T47D (cell line): ENCODE measurements at places on chromosomes 7 and 10.

GRCh38 chr10:20343036-20343435 is 526.8 kb downstream of the PLXDC2 start:
- no peak for DNase-seq

GRCh38 chr10:68954904-68955303 is 1.1 kb upstream of the DDX21 start:
- no peak for DNase-seq

DNA sequence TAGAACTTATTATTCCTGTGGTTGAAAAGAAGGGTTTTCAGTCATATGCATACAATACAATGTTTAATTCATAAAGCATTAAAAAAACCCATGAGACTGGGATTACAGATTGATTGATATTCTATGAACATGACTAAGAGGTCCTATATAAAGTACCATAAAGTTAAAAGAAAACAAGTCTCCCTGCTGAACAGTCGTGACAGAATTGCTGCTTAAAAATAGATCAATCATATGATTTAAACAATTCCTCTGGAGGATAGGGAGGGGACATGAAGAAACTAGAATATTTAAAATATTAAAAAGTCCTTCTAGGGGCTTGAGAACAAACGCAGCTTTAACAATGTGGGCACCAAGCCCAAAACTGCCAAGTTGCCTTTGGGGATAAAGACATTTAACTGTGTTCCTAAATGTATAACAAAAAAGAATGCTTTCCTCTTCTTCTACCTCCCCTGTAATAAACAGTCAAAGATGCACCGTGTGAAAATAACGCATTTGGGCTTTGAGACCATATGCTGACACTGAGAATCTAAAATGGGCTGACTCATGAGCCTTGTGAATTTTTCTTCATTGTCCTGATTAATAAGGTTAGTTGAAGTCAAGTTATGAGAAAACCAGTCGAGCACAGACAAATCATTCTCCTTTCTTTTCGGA is 25.8 kb downstream of the TWIST1 start:
- DNase-seq, result no peak

- no peak for DNase-seq
These were observed 80.4 kb upstream of the PDE1C start for GRCh38 chr7:32150589-32150988.

DNA sequence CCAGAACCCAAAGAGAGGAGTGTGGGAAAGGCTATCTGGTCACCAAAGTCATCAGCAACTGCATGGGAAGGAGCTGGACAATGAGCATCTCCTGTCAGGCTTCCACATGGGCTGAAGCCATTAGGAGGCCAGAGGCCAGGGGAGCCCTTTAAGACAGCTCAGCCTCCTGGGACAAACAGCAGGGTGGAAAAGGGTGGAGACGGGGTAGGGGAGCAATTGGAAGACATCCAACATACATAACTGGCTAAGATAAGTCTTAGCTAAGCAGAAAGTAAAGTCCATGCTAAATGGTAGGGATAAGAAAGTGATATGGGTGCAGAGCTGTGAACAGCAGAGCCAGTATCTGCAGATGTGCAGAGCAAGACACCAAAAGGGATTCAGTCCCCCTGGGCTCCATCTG is 1.5 kb upstream of the OAT start:
- DNase-seq, result no peak

GRCh38 chr7:22429386-22429785 is 70.6 kb downstream of the STEAP1B start:
- DNase-seq, result no peak

DNA sequence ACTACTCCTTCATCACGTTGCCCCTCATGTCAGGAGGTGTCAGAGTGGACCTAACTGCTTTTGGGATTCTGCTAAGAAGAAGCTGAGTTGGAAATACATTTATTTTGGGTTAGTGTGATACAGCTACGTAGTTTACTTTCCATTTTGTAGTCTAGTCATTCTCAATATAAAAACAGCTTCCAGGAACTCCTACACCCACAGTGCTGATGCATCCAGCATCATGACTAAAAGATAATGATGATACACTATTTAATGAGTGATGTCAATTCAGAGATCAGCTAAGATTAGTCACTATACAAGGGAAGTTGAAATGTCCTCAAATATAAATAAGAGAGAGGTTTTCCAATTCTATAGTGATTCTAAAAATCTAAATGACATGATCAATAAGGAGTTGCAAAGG is 264.2 kb upstream of the SLC26A5 start:
- DNase-seq, result no peak

GRCh38 chr7:106563466-106564150 is 97.3 kb downstream of the CCDC71L start:
- no peak for DNase-seq

DNA sequence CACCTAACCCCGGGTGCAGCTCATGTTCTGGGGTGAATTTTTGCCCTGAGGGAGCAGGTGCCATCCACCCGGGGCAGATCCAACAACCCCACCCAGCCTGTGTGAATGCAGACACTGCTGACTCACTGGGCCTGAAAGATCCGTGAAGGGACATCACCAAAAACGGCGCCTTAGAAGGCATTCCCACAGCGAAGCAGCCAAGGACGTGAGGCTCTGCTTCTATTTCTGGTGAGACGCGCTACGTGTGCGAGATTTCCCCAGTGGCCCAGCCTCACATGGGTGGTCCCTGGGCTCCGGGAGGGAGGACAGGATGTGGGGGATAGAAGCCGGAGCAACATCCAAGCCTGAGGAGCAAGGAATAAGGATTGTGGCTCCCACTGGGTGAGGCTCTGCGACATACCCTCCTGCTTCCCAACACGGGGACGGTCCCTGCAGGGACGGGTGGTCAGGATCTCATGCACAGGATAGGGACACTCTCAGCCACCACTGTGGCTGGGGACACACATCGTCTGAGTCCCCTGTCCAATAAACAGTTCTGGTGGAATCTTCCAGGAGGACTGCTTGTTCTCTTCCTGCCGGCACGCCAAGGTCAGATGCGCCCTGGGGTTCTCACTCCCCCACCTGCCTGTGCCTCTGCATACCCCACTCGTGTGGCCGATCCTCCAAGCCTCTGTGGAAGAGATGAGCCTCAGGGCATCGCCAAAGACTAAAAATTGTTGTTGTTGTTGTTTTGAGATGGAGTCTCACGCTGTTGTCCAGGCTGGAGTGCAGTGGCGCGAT is 70.2 kb downstream of the ZRANB1 start:
- no peak for DNase-seq

GRCh38 chr7:28390426-28390825 is 21.9 kb upstream of the CREB5 start:
- DNase-seq, result no peak

DNA sequence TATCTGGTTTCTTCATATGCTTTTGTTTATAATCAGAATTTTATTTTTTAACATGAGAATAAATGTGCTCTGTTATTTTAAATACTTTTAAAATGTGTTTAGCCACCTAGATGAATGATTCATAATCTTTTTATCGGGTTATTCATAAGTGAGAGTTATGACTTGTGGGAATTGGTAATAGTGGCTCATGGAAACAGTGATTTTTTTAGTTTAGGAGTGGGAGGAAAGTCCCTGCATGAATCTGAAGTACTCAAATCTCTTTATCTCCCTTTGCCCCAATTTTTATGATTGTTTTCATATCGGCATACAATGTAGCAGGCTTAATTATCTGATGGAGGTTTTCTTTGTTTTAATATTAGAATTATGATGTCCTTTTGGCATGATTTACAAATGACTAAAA is 42.9 kb downstream of the TAX1BP1 start:
- DNase-seq, result no peak
